ENCODE measurements at places on chromosomes 5 and 9.

DNA sequence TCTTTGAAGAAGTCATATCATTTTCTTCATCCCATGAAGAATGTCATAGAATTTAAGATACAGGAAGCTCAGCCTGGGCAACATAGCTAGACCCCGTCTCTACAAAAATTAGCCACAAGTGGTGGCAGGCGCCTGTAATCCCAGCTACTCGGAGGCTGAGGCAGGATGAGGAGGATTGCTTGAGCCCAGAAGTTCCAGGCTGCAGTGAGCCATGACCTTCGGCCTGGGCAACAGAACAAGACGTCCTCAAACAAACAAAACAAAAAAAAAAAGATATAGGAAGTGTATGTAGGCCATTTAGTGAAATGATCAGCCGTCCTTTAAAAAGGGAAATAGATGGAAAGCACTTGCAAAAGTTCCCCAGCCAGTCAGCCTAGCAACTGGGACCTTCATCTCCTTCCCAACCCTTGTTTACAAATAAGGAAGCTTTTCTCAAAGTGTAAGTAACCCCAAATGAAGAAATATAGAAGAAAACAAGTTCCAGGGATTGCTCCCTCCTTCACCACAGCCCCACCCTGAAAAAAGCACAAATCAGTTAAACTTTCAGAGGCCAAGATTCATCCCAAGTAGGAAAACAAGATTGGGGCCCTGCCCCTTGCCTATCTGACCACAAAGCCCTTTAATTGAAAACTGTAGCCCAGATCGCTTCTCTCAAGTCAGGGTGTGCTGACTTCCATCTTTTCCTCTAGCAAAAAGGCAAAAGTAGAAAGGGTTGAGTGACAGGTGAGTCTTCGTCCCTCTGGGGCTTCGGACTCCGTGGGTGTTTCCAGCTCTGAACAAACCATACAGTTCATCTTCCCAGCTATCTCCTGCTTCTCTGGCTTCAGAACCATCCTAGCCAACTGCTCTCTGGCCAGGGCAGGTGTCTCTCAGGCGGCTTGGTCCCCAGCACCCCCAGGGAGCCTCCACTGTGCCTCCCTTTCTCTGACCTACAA is 1.2 kb downstream of the SLC31A2 start:
- DNase-seq: no peak

GRCh38 chr9:104868303-104868686 is 59.7 kb downstream of the ABCA1 start:
- no peak for DNase-seq

DNA sequence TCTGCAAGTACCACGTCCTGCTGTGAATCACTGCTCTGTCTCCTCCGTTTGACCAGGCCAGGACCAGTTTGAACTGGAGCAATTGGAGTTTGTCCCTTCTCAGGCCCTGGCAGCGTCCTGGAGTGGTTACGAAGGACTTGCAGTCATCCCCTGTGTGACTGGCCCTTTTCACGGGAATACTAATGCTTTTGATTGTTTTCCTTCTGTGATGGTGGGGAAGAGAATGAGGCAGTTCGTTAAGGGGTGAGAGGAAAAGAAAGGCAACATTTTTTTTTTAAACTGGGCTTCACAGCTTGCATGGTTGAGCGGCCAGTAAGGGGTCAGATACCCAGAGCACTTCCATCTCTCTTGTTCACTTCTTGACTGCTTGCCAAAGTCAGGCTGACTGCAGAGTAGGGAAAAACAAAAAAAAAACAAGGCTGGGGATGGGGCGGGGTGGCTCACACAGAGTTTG is 153.5 kb upstream of the STK32A start:
- DNase-seq: no peak

DNA sequence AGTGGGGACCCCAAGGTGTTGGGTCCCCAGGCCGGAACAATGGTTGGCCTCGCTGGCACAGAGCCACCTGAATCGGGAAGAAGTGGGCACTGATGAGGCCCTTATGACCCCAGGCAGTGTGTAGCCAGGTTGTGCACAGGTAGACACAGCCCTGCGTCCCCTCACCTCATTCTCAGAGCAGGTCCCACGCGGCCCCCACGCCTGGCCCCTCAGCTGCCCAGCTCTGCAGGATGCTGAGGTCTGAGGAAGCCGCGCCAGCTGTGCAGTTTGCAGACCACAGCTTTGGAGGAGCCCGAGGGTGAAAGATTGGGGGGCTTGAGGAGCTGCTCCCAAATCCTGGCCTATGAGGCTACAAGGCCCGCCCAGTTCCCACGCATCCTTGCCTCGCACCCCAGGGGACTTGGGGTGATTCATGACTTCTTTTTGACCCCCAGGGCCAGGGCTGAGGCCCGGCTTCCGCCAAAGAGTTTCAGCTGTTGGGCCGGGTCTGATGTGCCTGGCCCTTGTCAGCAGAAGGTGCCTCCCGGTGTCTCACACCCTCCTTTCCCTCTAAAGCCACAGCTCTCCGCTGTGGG is 87.8 kb upstream of the PHYKPL start:
- DNase-seq: no peak

DNA sequence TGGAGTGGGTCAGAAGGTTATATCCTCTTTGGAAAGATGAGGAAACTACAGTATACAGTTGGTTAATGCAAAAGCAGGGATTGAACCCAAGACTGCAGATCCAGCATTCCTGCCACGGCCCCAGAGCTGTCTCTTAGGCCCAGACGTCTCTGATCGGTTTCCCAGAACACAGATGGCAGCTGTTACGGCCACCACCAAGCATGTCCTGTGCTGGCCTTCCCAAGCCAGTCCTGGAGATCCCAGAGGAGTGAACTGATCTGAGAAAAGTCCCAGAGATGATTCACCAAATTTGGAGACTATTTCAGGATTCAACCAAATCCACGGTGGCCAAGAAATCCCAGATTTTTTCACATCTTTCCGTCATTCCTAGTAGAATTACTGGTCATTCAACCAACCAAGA is 20.1 kb downstream of the TNIP1 start:
- DNase-seq: no peak

DNA sequence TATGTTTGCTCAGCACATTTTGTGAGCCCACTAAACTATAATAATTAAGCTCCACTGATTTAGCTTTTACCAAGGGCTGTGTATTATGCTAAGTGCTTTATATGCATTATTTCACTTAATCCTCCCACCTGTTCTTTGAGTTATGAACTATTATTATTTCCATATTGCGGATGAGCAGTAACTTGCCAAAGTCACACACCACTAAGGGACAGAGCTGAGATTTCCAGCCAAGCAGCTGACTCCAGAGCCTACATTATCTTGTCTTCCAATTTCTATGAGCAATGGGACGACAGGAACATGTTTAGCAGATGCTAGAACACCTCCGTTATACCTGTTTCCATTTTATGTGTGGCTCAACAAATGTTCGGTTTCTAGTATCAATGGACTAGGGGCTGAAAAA is 237.5 kb upstream of the PANK3 start:
- no peak for DNase-seq

- DNase-seq: no peak
These were observed 280.7 kb downstream of the RFX3 start for GRCh38 chr9:3244963-3245653.

GRCh38 chr9:83401328-83401900 is 136.8 kb downstream of the FRMD3 start:
- DNase-seq: no peak

GRCh38 chr5:91126448-91126847 is 256.7 kb downstream of the ARRDC3 start:
- DNase-seq: no peak

GRCh38 chr5:150431574-150431973 is 18.0 kb downstream of the RPS14 start:
- no peak for DNase-seq

GRCh38 chr9:75130621-75131230 is 42.4 kb downstream of the OSTF1 start:
- no peak for DNase-seq

GRCh38 chr9:93659044-93659836 is 82.9 kb downstream of the PHF2 start:
- DNase-seq: no peak

DNA sequence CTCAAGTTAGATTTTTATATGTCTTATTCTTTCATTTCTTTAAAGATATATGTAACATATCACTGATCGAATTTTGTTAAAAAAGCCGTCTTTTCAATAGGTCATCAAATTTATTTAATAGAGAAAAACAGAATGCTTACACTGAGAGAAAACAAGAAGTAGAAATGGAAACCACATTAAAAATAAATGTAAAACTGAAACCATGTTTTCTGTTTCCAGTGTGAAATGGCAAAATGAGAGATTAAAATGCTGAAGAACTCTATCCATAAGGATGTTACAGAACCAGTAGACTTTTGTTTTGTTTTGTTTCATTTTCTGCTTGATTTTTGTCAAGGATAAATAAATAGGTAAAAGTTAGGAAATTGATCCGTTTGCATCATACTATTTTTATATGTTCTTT is 210.1 kb downstream of the PRDM9 start:
- DNase-seq: no peak

GRCh38 chr9:5264219-5264595 is 33.0 kb downstream of the INSL4 start:
- DNase-seq: no peak

DNA sequence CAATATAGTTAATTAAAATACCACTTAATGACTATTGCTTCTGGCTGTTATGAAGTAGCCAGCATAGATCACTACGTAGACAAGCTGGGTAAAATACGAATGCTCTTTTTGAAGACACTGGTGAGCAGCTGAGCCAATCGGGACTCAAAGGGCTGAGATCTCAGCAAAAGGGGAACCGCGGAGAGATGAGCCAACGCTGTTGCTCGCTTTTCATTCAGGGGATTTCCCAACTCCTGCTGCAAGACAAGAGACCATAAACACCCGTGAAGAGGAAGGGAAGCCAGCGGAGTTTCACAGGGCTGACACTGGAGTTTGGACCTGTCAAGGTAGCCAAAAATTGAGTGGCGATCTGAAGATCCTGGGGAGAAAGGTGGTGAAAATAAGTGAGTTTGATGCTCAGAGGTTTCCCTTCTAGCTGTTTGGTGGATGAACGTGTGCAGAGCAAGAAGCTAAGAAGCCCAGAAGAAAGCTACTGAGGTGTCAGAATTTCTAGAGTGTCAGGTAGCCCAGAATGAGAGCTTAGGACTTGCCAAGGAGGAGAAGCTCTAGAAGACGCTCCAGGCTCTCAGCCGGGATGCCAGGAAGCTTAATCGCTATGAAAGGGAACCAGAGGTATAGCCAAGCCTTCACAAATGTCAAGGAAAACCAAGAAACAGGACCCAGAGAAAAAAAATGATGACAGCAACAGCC is 79.6 kb upstream of the RNU6ATAC start:
- no peak for DNase-seq

- no peak for DNase-seq
These were observed 463.0 kb downstream of the AGTPBP1 start for GRCh38 chr9:85278769-85279168.

- DNase-seq: no peak
These were observed 110.6 kb downstream of the ADAMTS2 start for GRCh38 chr5:179234563-179235135.

DNA sequence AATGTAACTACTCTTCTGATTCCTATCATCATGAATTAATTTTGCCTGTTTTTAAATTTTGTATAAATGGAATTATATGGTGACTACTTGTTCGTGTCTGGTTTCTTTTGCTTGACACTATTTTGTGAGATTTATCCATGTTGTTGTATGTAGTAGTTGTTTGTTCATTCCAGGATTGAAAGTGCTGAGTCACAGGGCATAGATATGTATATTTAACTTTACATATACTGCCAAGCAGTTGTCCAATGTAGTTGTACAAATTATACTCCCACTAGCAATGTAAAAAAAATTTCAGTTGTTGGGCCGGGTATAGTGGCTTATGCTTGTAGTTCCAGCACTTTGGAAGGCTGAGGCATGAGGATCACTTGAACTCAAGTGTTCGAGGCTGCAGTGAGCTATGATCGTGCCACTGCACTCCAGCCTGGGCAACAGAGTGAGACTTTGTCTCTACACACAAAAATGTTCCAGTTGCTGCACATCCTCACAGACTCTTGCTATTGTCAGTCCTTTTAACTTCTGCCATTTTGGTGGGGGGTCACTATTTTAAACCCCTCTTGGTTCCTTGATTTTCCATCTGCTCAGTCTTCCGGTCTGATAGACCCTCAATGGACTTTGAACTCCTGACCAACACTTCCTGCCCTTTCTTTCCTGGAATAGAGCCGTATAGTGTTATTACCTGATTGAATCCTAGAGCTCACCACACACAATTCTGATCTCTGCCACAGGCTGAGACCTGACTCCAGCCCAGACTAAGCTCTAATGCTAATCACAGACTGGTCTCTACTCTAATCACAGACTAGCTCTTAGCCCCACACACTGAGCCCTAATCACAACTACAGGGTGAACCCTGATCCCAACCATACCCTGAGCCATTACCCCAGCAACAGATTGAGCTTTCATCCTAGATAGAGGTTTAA is 69.3 kb upstream of the MELK start:
- no peak for DNase-seq

DNA sequence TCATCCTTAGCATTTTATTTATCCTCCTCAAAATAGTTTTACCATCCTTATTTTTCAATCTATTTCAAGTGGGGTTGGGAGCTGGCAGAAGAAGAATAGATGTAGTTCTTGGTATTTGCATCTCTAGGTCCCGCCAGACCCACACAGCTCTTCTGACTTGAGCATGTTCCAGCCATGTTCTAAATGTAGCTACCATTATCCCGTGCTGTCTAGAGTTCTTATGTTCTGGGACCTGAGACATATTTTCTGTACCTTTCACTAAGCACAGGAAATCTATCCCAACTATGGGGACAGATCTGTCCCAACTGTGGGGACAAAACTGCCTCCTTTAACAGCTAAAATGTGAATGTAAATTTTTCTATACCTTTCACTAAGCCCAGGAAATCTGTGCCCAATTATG is 32.0 kb downstream of the PAM start:
- no peak for DNase-seq

- no peak for DNase-seq
These were observed 65.9 kb downstream of the CCDC171 start for GRCh38 chr9:15618540-15619331.

DNA sequence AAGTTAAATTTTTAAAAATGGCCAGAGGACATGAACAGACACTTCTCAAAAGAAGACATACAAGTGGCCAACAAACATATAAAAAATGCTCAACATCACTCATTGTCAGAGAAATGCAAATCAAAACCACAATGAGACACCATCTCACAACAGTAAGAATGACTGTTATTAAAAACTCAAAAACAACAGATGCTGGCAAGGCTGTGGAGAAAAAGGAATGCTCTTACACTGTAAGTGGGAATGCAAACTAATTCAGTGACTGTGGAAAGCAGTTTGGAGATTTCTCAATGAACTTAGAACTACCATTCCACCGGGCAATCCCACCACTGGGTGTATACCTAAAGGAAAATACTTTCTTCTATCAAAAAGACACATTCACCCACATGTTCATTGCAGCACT is 168.5 kb upstream of the PIK3R1 start:
- no peak for DNase-seq

GRCh38 chr5:78624011-78624541 is 24.5 kb downstream of the LHFPL2 start:
- no peak for DNase-seq

DNA sequence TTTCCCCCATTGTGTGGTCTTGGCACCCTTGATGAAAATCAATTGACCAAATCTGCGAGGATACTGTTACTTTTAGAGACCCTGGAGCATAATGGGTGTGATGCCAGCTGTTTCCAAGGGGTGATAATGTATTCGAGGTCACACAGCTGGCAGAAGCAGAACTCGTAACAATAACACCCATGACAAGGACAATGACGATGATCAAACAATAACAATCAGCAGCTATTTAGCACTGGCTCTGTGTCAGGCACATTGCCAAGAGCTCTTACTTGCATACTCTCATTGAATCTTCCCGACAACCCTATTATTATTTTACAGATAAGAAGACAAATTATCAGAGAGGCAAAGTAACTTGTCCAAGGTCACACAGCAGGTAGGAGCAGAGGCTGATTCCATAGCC is 223.7 kb upstream of the MSX2 start:
- DNase-seq: no peak

- DNase-seq: no peak
These were observed 143.4 kb upstream of the APC start for GRCh38 chr5:112594095-112594850.

Data from stimulated activated CD8-positive, alpha-beta memory T cell treated with anti-CD3 and anti-CD28 coated beads, Interleukin-2, amount 100 ng/mL, for 1 hour (primary cell).